ENCODE measurements at places on chromosomes 1 and 21.
A peak's percentile ranks its signal among the peaks of the same experiment; 100 is the strongest.

DNA sequence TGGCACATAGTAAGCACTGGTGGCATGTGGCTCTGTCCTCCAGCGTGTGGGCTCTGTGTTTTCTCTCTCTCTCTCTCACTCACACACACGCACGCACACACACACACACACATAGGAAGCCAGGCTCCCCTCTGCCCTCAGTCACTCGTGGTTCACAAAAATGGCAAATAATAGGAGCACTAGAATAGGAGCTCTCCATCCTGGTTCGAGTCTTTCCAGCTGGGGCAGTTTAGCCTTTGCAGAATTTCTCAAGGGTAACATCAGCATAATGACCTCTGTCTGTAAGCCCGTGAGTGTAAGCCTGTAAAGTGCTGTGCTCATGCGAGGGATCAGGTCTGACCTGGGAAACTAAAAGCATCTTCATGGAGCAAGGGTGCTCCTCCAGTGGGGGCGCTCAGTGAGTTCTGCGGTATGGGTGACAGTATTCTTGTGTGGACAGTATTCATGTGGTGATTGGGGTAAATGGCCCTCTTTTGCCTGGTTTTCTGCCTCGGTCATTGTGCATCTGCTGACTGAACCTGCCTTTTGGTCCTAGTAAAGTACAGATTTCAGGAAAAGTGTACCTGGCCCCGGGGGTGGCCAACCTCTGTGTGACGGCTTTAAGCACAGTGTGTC is 842 bp upstream of the ZC3H12A start:
- peak; percentile 69 for DNase-seq

DNA sequence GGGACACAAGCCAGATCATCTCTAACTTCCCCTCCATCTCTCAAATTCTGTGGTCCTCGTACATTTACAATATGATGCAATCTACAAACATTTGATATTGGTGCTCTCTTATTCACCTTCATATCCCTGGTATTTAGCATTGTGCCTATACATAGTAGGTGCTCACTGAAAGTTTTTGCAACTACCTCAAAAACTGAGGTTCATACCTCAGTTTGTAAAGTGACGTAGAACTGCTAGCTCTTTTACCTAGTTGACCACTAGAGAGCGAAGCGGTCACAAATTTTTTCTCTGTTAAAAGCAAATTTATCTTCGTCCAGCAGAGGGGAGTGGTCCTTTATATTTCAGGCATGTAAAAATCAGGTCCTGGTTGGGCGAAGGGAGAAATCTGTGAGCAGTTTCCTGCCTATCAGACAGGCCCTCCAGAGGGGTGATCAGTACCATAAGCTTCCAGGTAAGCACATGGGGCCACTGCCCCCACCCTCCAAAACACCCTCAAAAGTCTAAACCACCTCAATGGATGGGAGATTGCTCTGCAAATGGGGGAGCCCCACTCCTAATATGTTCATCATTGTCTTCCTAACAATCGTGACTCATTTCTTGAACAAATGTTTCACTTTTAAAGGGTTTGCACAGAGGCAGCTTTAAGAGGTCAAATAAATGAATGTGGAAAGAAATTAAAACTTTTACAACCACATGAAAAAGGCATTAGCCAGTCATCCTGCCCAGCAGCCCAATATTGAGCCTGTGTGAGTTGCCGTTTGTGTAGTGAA is 10.6 kb upstream of the HLCS start:
- DNase-seq, result peak; percentile 68

- peak; percentile 83 for DNase-seq
Observed at GRCh38 chr1:24720152-24720551, 25.1 kb upstream of the CLIC4 start.

DNA sequence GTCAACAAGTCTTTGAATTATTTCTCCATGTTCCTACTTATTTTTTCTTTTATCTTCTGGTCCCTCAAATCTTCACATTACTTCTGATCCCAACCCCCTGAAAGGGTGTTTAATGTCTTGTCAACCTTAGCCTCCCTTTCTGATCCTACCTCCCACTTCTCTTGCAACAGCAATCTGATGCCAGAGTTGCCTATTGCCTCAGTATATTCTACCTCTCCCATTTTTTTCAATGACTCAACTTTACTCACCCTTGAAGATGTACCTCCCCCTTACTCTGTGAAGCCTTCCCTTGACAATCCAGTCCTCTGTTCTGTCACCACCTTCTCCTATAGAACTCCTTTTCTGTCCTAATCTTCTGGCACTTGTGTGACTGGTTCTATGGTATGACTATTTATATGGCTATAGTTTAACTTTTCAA is 99.5 kb upstream of the CD55 start:
- no peak for DNase-seq

- no peak for DNase-seq
Observed at GRCh38 chr1:112991402-112992120, 35.6 kb upstream of the SLC16A1 start.

- no peak for DNase-seq
Observed at GRCh38 chr1:225923381-225923691, 714 bp downstream of the PYCR2 start.

DNA sequence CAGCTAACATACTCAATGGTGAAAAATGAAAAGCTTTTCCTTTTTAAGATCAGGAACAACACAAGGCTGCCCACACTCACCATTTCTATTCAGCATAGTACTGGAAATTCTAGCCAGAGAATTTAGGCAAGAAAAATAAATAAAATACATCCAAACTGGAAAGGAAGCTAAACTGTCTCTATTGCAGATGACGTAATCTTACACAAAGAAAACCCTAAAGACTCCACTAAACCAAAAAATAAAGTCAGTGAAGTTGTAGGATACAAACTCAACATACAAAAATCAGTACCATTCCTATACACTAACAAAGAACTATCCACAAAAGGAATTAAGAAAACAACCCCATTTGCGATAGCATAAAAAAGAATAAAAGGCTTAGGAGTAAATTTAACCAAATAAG is 181.2 kb downstream of the BRINP3 start:
- DNase-seq, result no peak

- no peak for DNase-seq
Observed at GRCh38 chr1:243501002-243501401, 245.2 kb downstream of the SDCCAG8 start.

DNA sequence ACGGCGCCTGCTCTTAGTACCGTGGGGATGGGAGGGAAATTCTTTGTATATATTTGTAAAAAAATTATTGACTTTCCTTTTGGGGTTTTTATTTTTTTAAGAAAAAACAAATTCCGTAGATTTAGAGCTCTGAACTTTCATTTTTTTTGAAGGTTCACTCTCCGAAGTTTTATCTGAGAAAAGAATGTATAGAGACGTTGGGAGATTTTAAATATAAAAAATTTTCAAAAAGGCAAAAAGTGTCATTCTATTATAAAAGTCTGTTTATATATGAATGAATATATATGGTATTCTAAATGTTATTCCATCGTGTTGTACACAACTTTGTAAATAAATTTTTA is 2.4 kb downstream of the FOXD3 start:
- no peak for DNase-seq

GRCh38 chr1:16165548-16165947 is 9.7 kb upstream of the EPHA2 start:
- DNase-seq, result no peak

GRCh38 chr1:79042539-79042938 is 36.0 kb upstream of the ADGRL4 start:
- no peak for DNase-seq

- no peak for DNase-seq
Observed at GRCh38 chr1:174724219-174724618, 275.5 kb upstream of the CACYBP start.

DNA sequence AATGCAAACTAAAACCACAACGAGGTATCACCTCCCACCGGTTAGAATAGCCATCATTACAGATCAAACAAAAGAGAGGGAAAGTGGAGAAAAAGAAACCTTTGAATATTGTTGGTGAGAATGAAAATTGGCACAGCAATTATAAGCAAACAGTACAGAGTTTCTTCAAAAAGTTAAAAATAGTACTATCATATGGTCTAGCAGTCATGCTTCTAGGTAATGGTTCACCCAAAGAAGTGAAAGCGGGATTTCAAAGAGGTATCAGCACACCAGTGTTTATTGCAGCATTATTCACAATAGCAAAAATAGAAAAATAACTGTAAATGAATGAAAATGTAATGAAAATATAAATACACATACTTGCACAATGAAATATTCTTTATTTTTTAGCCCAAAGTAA is 8.2 kb downstream of the OR2T10 start:
- DNase-seq, result no peak

DNA sequence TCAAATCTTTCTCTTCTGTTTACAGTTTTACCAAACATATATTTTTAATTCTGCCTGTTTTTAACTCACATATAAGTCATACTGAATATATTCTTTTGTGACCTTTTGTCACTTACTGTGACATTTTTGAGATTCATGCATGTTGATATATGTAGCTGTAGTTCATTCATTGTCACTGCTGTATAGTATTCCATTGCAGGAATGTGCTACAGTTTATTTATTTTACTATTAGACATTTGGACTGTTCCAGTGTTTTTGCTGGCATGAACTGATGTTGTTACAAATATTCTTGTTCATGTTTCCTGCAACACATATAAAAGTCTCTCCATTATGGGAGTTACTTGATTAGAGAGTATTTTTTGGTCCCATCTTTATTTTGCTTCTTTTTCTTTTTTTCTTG is 174.9 kb downstream of the DHRS3 start:
- no peak for DNase-seq

Data from islet precursor cell (in vitro differentiated cells).